Astrocyte (in vitro differentiated cells and primary cell): ENCODE measurements at places on chromosomes 3 and 15.
A peak's percentile ranks its signal among the peaks of the same experiment; 100 is the strongest.

DNA sequence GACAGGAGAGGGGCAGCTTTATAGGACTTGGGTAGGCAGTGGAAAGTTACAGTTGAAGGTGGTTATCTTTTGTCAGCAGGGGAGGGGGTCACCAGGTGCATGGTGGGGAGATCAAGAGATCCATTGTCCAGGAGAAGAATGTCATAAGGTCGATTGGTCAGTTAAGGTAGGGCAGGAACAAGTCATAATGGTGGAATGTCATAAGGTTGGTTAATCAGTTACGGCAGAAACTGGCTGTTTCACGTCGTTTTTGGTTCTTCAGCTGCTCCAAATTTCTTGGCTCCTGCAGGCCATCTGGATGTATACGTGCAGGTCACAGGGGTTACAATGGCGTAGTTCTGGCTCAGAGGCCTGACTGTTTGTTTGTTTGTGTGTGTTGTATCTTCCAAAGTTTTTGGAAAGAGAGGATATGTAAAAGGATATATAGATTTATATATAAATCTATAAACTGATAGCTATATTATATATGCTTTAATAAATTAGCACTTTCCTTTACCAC is 565.1 kb downstream of the ZNF385D start:
- no peak for DNase-seq

DNA sequence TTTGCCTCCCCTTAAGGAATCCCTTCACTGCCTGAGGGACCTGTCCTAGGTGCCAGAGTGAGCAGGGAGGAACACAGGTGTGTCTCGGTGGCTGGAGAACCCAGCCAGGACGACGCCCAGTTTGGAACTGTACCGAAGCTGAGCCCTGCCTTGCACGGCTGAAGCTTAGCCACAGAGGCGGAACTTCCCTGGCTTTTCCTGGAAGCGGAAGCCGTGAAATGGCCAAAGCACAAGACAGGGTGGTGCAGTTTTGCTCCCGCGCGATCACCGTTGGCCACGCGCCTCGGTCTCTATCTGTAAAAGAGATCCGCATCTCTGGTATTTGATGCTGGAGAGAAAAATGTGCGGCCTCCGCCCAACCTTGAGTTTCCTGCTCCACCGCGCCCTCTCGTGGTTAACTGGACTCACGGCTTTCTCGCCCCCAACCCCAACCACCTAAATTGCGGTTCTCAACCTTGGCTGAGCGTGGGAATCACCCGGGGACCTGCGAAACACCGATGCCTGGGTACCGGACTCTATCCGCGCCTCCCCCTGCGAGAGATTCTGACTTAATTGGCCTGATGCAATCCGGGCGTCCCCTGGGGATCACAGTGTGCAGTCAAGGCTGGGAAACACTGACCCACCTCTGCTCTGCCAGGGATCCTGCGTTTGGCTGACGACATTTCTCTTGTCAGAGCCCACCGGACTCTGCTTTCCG is 70.7 kb upstream of the ABHD2 start:
- peak; percentile 61 for DNase-seq

DNA sequence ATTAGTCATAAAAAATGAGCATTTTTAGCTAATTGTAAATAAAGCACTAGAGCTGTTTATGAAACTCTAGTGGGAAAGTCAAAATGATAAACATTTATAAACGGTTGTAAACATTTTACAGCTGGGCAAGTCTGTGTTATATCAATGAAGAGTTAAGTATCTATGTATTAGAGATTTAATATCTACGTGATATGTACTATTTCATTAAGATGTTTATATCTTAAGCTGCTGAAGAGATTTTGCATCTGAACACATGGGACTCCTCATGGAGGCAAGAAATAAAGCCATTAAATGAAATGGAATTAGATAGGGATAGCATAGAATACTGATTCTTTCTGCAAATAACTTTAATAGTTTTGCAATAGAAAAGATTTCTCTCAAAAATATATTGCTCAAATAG is 23.0 kb upstream of the CAPN7 start:
- no peak for DNase-seq

- DNase-seq = no peak
These were observed 151.4 kb downstream of the IGF1R start for GRCh38 chr15:98799461-98800390.

GRCh38 chr15:53307952-53308624 is 451.4 kb downstream of the WDR72 start:
- no peak for DNase-seq

DNA sequence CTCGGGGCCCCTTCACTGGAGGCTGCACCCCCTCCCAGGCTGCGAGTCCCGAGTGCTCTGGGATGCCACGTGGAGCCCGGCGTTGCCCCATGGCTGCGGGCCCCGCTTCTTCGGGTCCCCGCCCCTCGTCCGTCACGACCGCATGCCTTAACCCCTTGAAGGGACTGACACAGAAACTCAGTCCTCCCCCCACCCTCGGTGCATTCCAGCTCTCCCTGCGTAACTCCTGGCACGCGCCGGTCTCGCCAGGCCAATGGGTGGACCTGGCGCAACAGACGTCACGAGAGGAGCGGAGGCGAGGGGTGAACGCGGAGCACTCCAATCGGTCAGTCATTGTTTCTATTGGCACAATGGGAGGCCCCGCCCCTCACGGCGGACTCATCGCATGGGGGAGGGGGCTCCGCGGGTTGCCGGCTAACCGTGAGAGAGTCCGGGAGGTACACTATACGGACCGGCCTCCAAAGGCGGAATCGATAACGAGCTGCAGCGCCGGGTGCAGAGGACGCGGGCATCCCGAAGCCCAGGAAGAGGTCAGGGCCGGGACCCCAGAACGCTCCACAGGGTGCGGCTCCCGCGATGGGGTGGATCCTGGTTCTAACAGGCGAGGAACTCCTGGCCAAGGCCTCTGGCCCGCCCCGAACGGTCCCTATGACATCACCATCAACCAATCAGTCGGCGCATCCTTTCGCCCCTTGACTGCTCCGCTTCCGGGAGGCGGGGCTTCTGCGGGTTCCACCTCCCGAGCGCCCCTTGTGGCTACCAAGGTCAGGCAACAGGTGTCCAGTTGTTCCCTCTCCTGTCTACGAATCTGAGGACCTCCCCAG is 1.0 kb upstream of the CELSR3 start:
- peak; percentile 97 for DNase-seq

DNA sequence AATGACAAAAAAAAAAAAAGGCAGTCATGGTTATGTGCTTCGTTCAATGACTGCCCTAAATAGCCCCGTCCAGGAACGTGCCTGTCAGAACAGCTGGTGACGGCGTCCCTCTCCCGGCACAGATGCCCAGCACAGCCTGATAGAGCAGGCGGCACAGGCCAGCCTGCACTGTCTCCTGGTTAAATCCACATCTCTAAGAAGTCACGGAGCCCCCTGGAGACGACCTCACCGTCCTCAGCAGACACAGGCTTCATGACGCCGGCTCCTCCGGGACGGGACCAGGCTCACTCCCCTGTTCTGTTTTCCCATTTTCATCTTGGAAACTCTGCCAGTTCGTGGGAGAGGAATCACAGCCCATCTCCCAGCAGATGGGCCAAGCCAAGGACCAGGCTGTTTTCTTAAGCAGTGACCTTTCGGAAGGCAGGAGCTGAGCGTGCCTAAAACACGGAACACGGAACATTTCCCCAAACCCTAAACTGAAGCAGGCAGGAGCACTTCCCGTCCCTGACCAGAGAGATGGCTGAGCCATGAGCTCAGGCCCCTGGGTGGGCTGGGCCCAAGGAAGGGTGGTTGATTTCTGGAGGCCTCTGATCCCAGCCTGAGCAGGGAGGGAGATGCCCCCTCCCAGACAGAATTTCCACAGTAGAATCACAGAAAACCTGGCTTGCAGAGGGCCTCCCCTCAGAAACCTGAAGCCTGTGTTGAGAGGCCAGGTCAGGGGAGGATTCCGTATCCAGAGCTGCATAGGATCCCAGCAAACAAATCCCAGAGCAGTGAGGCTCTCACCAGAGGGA is 35.9 kb downstream of the ADCY5 start:
- DNase-seq = no peak

GRCh38 chr3:5298453-5298852 is 110.9 kb downstream of the EDEM1 start:
- no peak for DNase-seq

- peak; percentile 0 for DNase-seq
These were observed 139.0 kb downstream of the MCTP2 start for GRCh38 chr15:94370206-94370935.

- DNase-seq = no peak
These were observed 118.8 kb upstream of the UBE2E2 start for GRCh38 chr3:23084367-23084766.

GRCh38 chr3:98371853-98372252 is 18.2 kb downstream of the OR5K4 start:
- no peak for DNase-seq

- no peak for DNase-seq
These were observed 126.2 kb upstream of the PTX3 start for GRCh38 chr3:157310329-157311052.

DNA sequence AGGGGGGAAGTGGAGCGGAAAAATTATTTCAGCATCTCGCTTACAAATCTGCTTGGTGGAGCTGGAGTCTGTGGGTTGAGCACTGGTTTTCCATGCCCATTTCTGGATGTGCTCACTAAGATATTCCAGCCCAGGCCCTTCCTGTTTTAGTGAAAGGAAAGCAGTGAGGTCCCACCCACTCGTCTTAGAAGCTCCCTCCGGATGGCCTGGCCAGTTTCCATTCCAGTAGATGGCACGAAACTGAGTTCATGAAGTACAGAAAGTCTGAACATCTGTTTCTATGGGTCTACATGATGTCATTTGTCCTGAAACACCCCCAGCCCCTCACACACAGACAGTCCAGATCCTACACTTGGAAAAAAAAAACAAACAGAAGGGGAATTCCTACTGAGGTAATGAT is 31.9 kb upstream of the THSD4 start:
- DNase-seq = peak; percentile 91

- DNase-seq = no peak
These were observed 417.6 kb upstream of the CDIN1 start for GRCh38 chr15:36161771-36162212.

- no peak for DNase-seq
These were observed 48.1 kb upstream of the RFX7 start for GRCh38 chr15:56291741-56292140.

DNA sequence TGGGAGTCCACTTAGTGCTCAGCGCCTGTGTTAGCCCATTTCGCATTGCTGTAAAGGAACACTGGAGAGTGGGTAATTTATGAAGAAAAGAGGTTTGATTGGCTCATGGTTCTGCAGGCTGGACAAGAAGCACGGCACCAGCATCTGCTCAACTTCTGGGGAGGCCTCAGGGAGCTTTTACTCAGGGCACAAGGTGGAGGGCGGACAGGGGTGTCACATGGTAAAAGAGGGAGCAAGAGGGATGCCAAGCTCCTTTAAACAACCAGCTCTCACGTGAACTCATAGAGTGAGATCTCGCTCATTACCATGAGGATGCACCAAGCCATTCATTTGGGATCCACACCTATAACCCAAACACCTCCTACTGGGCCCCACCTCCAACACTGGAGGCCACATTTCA is 181.4 kb upstream of the TLE3 start:
- DNase-seq = no peak

- no peak for DNase-seq
These were observed 101.2 kb downstream of the PLCH1 start for GRCh38 chr3:155643581-155644165.

DNA sequence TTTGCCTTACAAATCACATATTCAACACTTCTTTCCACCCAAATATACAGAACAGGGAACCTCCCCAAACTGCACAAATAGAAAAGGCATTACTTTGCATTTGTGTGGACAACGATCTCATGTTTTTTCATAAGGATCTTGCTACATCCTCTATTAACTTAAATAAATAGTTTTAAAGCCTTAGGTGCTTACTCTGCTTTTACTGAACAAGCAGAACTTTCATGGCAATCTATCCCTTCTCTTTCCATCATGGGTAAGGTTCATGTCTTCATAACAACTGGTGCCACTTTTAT is 18.1 kb downstream of the SIAH2 start:
- DNase-seq = no peak

- DNase-seq = no peak
These were observed 537.1 kb downstream of the AGBL1 start for GRCh38 chr15:86616771-86617170.

DNA sequence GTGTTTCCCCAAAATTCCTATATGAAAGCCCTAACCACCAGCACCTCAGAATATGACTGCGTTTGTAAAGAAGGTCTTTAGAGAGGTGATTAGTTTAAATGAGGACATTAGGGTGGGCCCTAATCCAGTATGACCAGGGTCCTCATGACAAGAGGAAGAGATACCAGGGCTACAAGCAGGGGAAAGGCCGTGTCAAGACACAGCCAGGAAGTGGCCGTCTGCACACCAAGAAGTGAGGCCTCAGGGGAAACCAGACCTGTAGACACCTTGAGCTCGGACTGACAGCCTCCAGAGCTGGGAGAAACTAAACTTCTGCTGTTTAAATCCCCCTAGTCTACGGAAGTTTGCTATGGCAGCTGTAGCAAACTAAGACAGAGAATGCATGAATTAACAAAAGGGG is 14.2 kb downstream of the KIF7 start:
- DNase-seq = no peak

GRCh38 chr3:71104976-71105375 is 478.6 kb downstream of the FOXP1 start:
- no peak for DNase-seq

GRCh38 chr3:119819806-119820205 is 37.9 kb downstream of the NR1I2 start:
- DNase-seq = no peak

- no peak for DNase-seq
These were observed 250.7 kb upstream of the ROBO2 start for GRCh38 chr3:76789237-76789636.

GRCh38 chr3:183912895-183913579 is 28.4 kb upstream of the PARL start:
- no peak for DNase-seq

DNA sequence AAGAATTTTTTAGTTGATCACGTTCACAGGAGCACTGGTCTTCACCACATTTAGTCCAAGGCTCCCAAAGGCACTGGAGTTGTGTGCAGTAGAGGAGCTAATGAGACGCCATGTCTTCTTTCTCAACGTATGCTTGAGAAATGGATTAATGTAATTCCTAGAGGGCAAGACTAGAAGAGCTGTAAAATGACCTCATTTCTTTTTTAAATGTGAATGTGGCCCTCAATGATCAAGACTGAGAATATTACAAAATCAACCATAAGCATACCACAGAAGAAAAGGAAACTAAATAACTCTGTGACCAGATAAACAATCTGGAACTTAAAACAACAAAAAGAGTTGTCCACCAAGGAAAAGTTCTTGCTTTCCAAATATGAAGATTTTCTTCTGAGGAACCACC is 112.1 kb upstream of the THBS1 start:
- no peak for DNase-seq
